ENCODE measurements at places on chromosomes 4 and X. TPM values are rescaled to one million over a fixed set of nuclear protein-coding genes. Genes with fewer than 3 reads are reported as not detected.

RAI2 gene
- 1.5 TPM for total RNA-seq

EXOC1L gene
- not detected for total RNA-seq

- no peaks in the 10 kb centered on the region for H3K36me3 ChIP-seq
- H3K4me3 ChIP-seq = no peak overlapping the region
- DNase-seq = no peak
- H3K27me3 ChIP-seq = no peaks in the 10 kb centered on the region
- no peak overlapping the region for H3K27ac ChIP-seq
Observed at GRCh38 chr4:80229128-80229527, 31.8 kb downstream of the PRDM8 start.

DNA sequence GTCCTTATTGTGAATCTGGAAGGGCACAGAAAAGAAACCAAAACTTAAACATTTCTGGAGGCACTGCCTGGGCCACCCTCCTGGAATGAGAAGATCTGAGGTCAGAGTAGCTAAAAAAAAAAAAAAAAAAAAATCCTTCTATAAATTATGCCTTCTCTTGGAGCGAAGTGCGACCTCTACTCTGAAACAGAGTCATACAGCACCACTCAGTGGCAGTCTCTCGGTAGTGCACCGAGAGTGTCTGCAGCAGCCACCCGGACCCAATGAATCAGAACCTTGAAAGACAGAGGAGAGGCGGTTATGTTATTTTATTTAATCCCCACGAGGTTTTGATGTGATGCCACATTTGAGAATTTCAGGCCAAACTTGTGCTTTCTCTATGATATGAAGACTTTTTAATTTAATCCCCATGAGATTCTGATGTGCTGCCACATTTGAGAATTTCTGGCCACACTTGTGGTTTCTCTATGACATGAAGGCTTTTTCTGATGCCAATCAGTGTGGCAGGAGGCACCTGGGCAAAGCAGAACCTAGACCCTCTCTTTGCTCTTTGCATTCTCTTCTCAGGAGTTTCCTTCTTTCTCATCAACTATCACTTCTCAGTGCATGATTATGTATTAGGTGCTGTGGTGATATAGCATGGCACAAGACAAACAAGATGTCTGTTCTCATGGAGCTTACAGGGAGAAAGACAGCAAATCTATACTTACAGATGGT is 5.6 kb upstream of the CT47C1 start:
- peak; percentile 58 for DNase-seq
- H3K4me3 ChIP-seq = no peak overlapping the region
- H3K4me1 ChIP-seq = peaks cover 10% of the 10 kb centered on the region
- no peak overlapping the region for H3K27ac ChIP-seq

GRCh38 chr4:189843413-189844009 is 97.2 kb upstream of the FRG1 start:
- H3K36me3 ChIP-seq = no peaks in the 10 kb centered on the region
- H3K4me1 ChIP-seq = no peaks in the 10 kb centered on the region
- H3K27ac ChIP-seq = no peak overlapping the region
- H3K4me3 ChIP-seq = no peak overlapping the region
- DNase-seq = no peak

- H3K4me3 ChIP-seq = no peak overlapping the region
- no peak overlapping the region for H3K27ac ChIP-seq
Observed at GRCh38 chr4:166535865-166536264, 662.8 kb downstream of the TLL1 start.

DNA sequence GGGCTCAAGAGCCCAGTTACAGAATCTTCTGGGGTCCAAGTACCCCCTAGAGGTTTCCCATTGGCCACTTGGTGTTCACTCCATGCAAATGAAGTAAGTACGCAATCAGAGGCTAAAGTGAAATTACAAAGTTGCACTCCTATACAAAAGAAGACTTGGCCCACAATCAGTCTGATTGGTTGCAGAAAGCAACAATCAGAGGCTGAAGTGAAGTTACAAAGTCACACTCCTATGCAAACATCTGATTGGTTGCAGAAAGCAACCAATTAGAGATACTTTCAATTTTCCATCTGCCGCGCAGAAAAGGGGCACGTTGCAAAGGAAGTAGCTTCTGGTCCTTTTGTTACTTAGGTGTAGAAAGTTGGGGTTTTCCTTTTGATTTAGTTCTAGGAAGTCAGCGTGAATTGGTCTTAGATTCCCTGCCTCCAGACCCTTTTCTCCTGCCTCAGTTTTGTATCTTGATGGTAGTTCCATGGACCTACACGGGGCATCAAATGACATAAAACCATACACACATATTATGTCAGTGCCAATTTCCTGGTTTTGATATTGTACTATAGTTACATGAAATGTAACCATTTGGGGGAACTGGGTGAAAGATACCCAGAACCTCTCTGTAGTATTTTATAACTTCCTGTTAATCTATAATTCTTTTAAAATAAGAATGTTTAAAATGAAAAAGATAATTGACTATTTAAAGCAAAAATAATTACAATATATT is 12.4 kb upstream of the PIN4 start:
- H3K27me3 ChIP-seq = peaks cover 16% of the 10 kb centered on the region
- H3K4me3 ChIP-seq = no peak overlapping the region
- H3K4me1 ChIP-seq = no peaks in the 10 kb centered on the region
- H3K36me3 ChIP-seq = no peaks in the 10 kb centered on the region

DNA sequence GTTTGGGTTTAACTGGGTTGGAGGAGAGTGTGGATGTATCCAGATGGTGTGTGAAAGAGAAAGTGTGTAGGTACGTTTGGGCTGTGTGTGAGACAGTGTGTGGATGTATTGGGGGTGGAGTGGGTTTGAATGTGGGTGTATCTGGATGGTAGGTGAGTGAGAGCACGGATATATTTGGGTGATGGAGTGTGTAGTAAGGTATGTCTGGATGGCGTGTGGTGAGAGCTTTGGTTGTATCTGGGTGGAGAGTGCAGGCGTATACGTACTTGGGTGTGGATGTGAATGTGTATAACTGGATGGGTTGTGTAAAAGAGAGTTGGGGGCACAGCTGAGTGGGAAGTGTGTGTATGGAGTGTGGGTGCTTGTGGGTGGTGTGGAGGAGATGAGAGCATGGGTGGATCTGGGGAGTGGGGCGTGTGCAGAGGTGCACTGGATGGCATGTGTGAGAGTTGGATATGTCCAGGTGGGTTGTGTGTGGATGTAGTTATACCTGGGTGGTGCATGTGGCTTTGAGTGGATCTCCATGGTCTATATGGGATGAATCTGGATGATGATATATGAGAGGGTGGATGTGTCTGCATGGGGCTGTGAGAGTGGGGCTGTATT is 6.8 kb downstream of the GPR173 start:
- H3K27me3 ChIP-seq = peaks cover 21% of the 10 kb centered on the region
- H3K36me3 ChIP-seq = no peaks in the 10 kb centered on the region
- no peak for DNase-seq
- no peak overlapping the region for H3K27ac ChIP-seq
- no peaks in the 10 kb centered on the region for H3K4me1 ChIP-seq

DNA sequence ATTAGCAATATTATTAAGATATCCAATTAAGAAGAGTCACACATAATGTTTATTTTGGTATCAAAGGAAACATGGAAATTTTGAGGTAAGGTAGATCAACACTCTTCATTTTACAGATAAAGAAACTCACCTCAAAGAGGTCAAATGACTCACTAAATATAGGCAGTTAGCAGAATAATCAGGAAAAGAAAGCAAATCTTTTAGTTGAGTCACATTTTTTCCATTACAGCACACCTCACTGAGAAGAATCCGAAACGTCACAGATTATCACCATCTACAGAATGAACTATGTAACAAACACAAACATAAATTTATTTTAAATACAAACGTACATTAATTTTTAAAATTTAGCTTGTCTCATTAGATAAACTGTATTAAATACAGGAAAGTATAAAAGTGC is 70.1 kb downstream of the TMEM47 start:
- no peaks in the 10 kb centered on the region for H3K36me3 ChIP-seq
- DNase-seq = no peak
- no peaks in the 10 kb centered on the region for H3K4me1 ChIP-seq

DNA sequence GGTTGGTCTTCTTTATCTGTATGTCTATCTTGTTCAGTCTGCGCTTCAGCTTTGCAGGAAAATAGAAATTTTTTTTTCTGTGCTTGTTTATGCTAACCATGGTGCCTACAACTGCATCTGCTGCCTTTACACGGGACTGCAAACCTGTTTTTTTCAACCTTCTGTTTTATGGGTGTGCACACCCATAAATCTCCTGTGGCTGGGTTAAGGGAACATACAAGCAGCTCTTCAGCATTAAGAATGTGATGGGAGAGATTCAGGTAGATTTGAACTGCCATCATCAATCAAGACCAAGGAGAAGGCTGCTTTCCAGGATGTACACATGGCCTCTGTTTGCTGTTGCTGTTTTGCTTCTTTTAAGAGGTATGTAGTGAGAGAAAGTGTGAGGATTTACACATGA is 502.9 kb downstream of the ANKRD50 start:
- no peaks in the 10 kb centered on the region for H3K36me3 ChIP-seq
- H3K4me3 ChIP-seq = no peak overlapping the region
- H3K27me3 ChIP-seq = no peaks in the 10 kb centered on the region
- peaks cover 3% of the 10 kb centered on the region for H3K4me1 ChIP-seq
- peak overlapping the region; percentile 10 for H3K27ac ChIP-seq
- no peak for DNase-seq

GRCh38 chr4:76673362-76673761 is 224.6 kb downstream of the SOWAHB start:
- peak; percentile 33 for DNase-seq
- H3K4me1 ChIP-seq = no peaks in the 10 kb centered on the region
- H3K4me3 ChIP-seq = no peak overlapping the region
- no peak overlapping the region for H3K27ac ChIP-seq
- H3K27me3 ChIP-seq = no peaks in the 10 kb centered on the region

- DNase-seq = peak; percentile 32
- H3K27ac ChIP-seq = no peak overlapping the region
Observed at GRCh38 chr4:18366892-18367291, 345.3 kb upstream of the LCORL start.

DNA sequence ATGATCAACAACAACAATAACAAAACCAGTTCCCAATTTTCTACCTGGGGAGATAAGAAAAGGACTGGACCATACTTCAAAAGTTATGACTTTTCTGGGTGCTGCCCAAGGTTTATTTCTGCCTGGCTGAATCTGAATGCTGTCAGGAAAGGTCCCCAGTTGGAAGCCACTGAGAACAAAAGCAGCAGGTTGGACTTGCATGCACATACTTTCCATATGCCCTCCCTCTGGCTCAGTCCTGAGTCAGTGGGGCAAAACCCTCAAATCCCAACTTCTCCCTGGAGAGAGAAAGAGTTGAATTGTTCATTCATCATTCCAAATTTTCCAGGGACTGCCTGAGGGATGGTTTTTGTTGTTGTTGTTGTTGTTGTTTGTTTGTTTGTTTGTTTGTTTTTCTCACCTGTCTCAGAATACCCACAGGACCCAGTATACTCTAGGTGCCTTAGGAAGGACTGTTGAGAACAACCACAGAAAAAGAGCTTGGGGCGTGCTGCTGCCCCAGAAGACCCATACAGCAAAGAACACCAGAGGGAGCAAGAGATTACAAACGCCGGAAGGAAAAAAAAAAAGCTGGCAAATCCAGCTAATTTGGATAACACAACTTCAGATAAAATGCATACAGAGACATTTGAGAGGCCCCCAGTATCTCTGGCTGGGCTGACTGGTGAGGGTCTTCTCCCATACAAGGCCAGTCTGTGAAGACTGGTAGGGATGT is 138.9 kb upstream of the INPP4B start:
- no peak overlapping the region for H3K4me3 ChIP-seq
- no peak for DNase-seq
- H3K36me3 ChIP-seq = no peaks in the 10 kb centered on the region
- no peaks in the 10 kb centered on the region for H3K27me3 ChIP-seq
- no peak overlapping the region for H3K27ac ChIP-seq

DNA sequence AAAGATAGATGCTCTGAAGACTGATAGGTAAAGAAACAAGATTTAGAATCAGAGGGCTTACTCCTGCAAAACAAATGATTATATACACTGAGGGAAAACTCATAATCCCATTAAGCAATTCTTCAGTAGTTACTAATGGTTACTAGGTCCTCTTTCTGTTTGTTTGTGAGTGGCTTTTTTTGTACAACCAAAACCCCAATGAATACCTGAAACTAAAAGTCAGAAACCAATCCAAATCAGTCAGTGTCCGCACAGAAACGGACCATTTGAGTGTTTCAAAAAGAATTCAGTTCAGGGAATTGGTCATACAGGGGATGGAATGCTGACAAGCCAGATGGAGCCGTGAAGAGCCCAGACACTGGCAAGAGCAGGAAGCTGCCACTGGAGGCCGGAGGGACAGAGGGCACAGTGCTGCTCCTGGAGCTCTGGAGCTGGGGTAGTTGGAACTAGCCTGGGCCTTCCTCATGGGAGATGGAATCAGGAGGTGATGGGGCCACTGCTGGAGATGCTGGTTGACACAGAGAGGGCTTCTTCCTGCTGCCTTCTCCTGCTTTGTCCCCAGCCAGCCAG is 31.9 kb downstream of the SETD7 start:
- no peak for DNase-seq
- no peak overlapping the region for H3K4me3 ChIP-seq
- no peak overlapping the region for H3K27ac ChIP-seq
- H3K27me3 ChIP-seq = no peaks in the 10 kb centered on the region
- H3K36me3 ChIP-seq = peaks cover 53% of the 10 kb centered on the region

DNA sequence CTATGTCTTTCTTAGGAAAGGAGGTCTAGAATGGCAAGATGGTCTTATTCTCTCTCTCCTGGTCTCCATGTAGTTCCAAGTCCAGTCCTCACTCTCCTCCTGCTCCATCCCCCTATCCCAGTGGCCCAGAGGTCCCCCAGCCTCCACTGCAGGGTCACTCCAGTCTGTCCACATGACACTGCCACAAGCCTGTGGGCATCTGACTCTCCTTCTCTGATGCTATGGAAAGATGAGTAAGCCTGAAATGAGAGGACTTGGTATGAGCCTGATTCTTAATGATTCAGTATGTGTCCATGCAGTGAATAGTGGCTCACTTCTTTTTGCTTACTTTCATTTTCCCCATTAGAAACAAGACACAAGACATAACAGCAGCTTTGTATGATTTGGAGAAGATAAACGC is 516.8 kb upstream of the ADGRL3 start:
- H3K4me3 ChIP-seq = no peak overlapping the region
- no peaks in the 10 kb centered on the region for H3K4me1 ChIP-seq
- no peak overlapping the region for H3K27ac ChIP-seq
- no peaks in the 10 kb centered on the region for H3K27me3 ChIP-seq

DNA sequence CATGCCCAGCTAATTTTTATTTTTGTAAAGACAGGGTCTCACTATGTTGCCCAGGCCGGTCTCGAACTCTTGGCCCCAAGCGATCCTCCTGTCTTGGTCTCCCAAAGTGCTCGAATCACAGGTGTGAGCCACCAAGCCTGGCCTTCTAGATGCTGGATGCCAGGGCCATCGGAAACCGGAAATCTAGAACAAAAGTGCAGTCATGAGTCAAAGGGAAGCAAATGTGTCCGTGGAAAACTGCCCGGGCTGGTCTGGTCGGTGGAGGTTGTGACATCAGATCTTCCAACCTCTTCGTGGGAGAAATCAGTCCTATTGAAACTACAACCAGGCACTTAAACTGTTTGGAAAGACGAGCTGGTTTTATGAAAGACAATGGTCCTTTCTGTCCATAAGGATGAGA is 92.3 kb upstream of the SHOX start:
- no peak overlapping the region for H3K27ac ChIP-seq
- no peaks in the 10 kb centered on the region for H3K36me3 ChIP-seq
- no peaks in the 10 kb centered on the region for H3K4me1 ChIP-seq
- no peaks in the 10 kb centered on the region for H3K27me3 ChIP-seq

All from muscle of leg (tissue), 16 donors.